Epithelial cell of esophagus (primary cell): ENCODE measurements at places on chromosomes 1 and 21.

GRCh38 chr1:39139723-39140360 is 64.7 kb upstream of the MACF1 start:
- no peak for DNase-seq

GRCh38 chr1:8318436-8318835 is 522 bp downstream of the SLC45A1 start:
- no peak for DNase-seq

- peak; percentile 12 for DNase-seq
Observed at GRCh38 chr1:99573431-99574217, 72.3 kb upstream of the PALMD start.

GRCh38 chr1:227891223-227891954 is 56.3 kb downstream of the WNT9A start:
- DNase-seq = no peak

DNA sequence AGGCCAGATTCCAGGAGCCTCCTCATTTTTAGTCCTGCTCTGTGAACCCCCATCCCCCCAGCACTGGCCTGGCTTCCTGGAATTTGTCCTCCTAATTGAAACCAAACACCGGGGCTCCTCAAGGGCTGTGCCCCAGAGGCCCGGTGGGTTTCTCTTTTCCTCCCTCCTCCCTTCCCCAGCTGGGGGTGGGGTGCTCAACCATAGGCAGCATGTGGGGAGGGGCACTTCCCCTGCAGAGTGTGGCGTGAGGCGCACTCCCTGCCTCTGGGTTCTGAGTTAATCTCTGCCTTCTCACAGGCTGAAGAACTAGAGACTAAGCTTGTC is 67.5 kb upstream of the ACOT11 start:
- DNase-seq = no peak

DNA sequence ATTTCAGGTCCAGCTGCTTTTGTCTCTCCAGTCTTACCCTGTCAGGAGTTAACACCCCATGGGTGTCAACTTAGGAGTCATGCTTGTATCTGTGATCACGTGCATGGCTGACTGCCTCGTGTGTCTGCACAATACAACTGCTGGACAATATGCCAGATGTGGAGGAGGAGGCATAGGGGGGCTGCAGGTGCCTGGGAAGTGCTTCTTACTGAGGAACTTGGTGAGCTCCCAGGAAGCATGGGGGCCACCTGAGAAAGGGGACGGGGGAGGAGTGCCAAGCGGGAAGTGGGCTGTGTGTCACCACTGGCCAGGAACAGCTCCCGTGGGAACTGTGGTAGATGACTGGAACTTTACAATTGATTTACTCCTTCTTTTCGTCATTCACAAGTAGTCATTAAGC is 9.5 kb downstream of the RHEX start:
- no peak for DNase-seq

DNA sequence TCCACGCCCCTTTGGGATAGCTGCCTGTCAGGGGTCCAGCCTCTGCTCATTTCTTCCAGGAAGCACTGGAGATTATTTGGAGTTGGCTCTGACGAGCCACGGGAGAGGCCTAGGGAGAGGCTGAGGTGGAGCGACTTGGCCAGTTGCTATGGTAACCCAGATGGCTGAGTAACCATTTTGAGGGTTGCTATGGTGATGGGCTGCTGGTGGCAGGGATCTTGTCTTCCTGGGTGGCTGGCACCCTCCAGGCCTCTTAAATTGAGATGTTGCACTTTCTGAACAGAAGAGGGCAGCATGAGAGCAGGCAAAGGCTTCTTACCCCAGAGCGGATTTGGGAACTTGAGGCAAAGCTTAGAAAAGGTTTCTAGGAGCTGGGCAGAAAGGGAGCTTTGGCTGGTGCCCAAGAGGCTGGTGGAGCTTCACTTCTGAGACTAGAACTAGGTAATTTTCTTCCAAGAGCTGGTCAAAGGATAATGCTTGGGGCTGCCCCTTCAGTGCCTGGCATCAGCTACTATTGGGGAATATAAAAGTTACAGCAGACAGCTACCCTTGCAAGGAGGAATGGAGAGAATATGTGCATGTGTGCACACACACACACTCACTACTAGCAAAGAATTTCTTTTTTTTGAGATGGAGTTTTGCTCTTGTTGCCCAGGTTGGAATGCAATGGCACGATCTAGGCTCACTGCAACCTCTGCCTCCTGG is 72.5 kb downstream of the NDUFS5 start:
- DNase-seq = peak; percentile 85

DNA sequence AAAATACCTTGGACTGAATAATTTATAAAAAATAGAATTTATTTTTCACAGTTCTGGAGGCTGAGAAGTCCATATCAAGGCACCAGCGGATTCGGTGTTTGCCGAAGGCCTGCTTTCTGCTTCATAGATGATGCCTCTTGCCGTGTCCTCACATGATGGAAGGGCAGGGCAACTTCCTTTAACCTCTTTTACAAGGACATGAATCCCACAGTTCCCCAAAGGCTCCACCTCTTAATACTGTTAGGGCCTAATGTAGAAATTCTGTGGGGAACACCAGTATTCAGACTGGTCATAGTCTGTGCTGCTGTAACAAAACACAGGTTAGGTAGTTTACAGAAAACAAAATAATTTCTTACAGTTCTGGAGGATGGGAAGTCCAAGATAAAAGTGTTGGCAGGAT is 25.9 kb downstream of the DYRK1A start:
- DNase-seq = no peak

GRCh38 chr1:101260556-101261350 is 23.9 kb downstream of the S1PR1 start:
- peak; percentile 32 for DNase-seq

GRCh38 chr1:96076589-96076988 is 645.0 kb upstream of the PTBP2 start:
- DNase-seq = peak; percentile 76

GRCh38 chr1:7899741-7900140 is 40.9 kb downstream of the TNFRSF9 start:
- peak; percentile 34 for DNase-seq

GRCh38 chr1:169849346-169850022 is 44.2 kb downstream of the SCYL3 start:
- DNase-seq = peak; percentile 11

DNA sequence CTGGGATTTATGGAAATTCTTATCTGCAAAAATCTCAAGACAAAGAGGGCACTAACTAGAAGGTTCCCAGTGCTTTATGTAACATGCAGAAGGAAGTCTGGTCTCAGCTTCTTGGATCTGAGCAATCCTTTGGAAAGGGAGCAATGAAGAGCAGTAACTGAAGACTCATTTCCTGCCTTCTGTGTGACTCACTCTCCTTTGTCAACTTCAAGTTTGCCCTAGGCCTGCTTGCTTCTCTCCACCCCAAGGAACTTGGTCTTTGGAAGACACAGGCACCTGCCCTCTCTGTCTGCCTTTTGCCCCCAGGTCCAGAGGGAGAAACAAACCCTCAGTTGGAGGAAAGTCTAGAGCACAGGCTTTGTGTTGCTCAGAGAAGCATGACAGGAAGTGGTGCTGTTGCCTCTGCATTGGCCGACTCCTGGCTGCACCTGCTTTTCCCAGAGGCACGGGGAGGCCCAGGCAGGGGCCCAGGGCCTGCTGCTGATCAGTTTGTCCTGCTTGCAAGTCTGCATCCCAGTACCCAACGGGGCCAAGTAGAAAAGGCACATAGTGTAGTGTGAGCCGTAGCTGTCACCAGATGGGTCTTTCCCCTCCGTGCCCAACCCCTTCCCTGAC is 137.2 kb downstream of the DHRS3 start:
- peak; percentile 94 for DNase-seq

DNA sequence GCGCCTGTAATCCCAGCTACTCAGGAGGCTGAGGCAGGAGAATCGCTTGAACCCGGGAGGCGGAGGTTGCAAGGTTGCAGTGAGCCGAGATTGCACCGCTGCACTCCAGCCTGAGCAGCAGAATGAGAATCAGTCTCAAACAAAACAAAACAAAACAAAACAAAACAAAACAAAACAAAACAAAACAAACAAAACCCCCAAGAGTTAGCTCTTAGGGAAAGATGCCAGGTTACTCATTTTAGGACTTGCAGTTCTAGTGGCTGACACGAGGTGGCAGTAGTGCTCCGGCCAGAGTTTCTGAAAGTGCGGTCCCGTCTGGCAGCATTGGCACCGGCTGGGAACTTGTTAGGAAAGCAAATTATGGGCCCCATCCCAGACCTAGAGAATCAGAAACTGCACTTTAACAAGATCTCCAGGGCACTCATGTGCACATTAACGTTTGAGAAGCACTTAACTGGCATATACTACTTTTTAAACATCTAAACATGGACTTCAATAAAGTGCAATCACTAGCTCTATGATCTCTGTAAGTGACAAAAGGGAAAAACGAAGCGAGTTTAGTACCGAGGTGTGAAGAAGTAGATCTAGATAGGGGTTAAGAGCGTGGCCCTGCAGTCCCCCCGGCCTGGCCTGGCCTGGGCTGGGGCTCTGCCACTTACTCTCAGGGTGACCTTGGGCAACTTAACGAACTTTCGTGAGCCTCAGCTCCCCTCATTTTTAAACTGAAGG is 41.9 kb upstream of the TNFRSF1B start:
- peak; percentile 68 for DNase-seq

- DNase-seq = no peak
Observed at GRCh38 chr1:160099716-160100375, 1.4 kb upstream of the IGSF8 start.

- DNase-seq = no peak
Observed at GRCh38 chr1:178973652-178974101, 52.0 kb upstream of the FAM20B start.

DNA sequence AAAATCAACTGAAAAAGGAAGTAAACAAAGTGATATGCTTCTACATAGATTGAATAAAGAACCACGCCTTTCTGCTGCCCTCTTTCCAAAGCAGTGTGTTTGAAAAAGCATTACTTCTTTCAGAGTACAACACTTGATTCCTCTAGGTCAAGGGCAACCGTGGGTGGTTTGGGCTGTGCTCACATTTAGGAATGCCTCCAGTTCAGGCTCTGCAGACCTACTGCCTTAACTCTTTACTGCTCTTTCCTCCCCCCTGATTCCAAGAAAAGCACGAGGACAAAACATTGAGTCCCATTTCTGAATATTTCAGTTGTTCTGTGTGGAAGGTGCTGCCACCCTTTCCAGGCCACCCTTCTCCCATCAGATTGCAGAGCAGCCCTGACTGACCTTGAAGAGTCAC is 45.2 kb downstream of the ADAMTS1 start:
- DNase-seq = no peak

DNA sequence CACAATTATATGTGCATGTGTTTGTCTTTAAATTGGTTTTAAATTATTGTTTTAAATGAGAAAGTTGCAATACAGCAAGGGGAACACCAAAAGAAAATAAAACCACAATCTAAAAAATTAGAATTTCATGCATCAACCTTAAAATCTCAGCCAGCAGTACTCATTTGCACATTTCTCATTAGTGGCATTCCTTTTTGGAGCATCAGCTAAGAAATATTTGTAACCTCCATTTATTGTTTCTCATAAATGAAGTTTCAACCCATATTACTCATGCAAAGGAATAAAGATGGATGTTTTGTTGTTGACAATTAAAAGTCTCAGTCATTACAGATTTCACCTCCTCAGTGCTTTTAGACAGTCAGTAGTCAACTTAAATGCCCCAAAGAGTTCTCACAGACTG is 160.1 kb downstream of the TBX15 start:
- DNase-seq = no peak

DNA sequence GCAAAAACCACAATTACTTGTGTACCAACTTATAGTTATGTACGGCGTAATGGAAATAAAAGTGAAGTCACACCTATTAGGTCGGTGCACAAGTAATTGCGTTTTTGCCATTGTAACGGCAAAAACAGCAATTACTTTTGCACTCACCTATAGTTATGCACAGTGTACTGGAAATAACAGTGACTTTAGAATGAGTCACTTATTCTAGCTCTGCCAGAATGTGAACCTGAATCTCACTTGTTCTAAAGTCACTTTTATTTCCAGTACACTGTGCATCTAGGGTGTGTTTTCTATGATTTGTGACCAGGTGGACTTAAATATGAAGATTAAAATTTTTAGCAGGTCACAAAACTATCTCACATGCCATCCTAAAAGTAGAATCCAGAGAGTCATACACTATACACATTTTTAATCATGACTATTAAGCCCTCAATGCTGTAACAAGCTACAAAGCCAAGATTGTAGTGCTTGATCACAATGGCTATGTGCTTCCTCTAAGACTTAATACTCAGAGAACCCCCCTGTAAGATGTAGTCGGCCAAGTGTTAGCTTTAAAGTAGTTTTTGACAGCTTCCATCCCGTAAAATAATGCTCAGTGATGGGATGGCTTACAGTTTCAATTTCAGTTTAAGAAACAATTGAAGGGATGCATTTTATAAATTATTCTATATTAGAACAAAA is 218.8 kb downstream of the NEGR1 start:
- peak; percentile 41 for DNase-seq

DNA sequence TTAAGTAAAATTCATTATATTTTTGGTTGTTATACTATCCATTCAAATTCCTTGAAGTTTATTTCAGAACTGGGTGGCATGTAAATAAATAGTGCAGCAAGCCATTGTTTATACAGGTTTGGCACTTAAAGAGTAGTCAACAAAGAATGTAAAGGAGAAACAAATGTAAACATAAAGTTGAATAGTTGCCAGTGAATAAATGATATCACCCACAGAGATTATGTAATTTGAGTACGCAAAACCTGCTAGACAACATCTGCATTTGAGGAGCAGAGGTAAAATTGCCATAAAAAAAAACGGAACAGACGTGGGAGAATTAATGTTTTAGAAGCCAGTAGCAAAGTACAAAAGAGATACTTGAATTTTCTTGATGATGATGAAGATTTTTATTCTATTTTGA is 111.6 kb downstream of the ADGRL2 start:
- DNase-seq = peak; percentile 88

GRCh38 chr1:91689641-91690481 is 189.2 kb downstream of the CDC7 start:
- no peak for DNase-seq

DNA sequence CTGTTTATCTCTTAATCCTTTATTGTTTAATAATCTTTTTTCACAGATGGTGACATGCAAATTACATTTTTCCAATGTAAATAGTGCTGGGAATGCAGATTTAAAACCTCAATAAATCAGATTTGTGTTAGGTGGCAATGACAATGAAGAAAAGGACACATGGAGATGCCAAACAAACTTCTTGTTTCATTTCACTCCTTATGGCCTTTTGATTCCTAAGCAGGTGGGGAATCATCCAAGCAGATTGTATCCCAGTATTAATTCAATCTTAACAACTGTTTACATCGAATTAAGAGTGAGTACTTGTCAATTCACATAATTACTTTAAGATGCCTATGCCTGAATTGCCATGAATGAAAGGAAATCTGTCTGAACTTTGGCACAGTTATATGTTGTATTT is 98.9 kb upstream of the RGS18 start:
- DNase-seq = no peak
